ENCODE measurements at places on chromosomes 2 and 18.

- DNase-seq = peak; percentile 89
Measured at GRCh38 chr2:189552991-189553404, 27.6 kb downstream of the SLC40A1 start.

DNA sequence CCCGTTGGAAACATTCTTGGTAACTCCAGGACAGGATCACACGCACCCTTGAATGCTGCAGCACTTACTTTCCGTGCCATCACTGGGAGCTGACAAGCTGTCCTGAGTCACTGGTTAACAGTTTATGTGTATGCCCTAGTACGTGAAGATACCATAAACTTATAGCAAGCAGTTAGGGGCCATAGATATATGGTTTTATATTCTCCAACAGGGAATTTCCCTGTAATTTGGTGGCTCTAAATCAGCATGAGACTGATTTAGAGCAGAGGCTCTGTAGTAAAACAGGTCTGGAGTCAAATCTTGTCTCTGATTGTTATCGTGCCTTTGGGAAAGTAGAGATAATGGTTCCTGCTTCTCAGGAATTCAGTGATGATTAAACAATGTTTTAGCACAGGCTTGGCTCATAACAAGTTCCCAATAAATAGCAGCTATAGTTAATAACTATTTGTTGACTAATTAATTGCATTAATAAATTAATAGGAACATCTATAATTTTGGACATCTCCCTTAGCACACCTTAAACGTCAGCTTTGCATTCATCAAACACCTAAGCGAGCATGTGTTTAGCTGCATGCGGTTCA, 215.2 kb downstream of the VAPA start:
- no peak for DNase-seq

- peak; percentile 73 for DNase-seq
Measured at GRCh38 chr2:172086241-172087206, 1.2 kb downstream of the DLX1 start.

DNA sequence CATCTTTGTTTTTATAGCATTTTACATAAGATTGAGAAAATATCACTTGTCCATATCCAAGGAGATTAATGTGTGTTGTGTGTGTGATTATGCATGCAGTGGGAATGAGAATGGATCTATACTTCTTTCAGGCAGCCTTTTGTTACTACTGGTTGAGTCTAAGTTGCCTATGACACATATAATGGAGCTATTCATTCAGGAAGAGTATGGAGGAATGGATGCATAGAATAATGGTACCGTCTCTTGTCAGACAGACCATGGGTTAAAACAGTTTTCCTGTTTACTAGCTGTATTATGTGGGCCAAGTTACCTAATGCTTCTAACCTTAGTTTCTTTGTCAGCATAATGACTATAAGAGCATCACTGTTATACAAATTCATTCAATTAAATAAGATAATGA, 155.4 kb upstream of the KYNU start:
- no peak for DNase-seq

- DNase-seq = peak; percentile 35
Measured at GRCh38 chr2:7703048-7703447, 785.8 kb downstream of the RNF144A start.

GRCh38 chr2:188607501-188607900, 315.8 kb downstream of the GULP1 start:
- DNase-seq = peak; percentile 18

GRCh38 chr2:46040563-46041155, 256.5 kb upstream of the EPAS1 start:
- no peak for DNase-seq

DNA sequence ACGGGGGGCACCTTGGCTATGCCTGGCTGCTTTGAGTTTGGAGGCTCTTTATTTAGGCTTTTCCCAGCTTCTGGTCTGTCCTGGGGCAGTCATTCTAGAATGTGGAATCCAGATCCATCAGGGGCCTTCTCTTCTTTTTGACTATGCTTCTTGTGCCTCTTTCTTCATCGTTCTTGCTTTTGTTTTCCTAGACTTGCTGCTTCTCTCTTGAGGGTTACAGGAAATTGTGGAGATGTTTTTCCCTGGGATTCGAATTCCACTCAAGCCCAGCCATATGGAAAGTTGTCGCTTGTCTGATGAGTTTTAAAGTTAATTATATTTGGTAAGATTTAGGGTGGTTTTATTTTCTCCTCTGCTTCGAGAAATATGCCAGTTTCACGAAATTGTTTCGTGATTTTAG, 2.4 kb downstream of the GLI2 start:
- DNase-seq = no peak
